Lower leg skin (tissue), 4 donors: ENCODE measurements at places on chromosomes 5 and 9.
A peak's percentile ranks its signal among the peaks of the same experiment; 100 is the strongest.

GRCh38 chr9:134325813-134326723 lies at the start of gene RXRA:
Gene RXRA (plus strand): TSS chr9:134326455. CDS start chr9:134326632, 177 bp downstream.
- DNase-seq, result peak; percentile 69

GRCh38 chr5:179800696-179801201 lies 5.9 kb downstream of the MGAT4B start:
- no peak for DNase-seq

GRCh38 chr5:142358648-142359047 lies 33.8 kb upstream of the SPRY4 start:
- DNase-seq, result no peak

DNA sequence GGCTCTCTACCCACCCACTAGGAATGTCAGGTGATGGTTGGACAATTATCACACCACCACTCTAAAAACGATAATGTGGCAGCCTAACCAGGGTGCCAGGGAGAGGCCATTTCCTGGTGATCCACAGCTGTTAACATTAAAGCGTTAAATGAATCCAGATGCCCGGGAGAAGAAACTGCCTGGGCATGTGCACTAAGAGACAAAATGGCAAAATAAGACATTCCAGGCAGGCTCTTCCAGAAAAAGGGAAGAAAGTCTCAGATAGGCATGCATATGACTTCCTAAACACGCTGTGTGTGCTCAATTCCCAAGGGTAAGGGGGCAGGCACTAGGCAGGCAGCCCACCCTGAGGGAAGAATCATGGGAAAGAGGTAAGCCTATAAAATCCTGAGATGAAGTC lies 4.6 kb upstream of the TXN start:
- no peak for DNase-seq

GRCh38 chr5:56319526-56320181 lies 86.5 kb upstream of the ANKRD55 start:
- DNase-seq, result peak; percentile 45

DNA sequence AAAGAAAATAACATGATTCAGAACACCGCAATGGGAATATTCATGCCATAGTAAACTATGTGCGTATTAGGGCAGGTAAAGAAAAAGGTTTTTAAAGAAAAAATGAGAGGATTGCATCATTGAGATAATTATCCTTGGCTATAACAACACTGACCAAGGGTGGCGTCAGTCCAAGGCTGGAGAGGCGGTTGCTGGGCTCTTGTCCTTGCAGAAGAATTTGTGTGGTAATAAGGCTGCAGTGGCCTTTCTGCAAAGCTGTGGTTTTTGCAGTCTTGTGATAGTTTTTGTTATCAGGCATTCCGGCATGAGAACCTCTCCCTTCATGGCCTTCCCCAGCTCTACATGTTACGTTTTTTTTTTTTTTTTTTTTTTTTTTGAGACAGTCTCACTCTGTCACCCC lies 14.0 kb downstream of the BOD1 start:
- no peak for DNase-seq
